ENCODE measurements at places on chromosomes 11 and 22.

DNA sequence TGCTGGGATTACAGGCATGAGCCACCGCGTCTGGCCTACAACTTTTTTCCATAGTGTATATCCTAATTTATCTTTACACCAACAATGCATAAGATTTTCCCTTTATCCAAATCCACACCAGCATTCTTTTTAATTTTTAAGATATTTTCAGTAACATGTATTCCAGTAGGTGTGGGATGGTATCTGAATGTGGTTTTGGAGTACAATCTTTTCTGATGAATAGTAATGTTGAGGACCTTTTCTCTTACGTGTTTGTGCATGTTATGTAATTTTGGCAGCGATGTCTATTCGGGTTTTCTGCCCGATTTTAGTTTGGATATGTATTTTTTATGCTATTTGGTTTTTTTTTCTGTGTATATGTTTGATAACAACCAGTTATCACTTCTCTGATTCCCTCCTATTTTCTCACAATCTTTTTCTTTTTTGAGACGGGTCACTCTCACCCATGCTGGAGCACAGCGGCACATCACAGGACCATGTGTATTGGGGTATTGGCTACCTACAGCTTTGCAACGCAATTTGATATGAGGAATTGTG is 114.6 kb upstream of the GRK3 start:
- no peak for DNase-seq

- DNase-seq: no peak
Observed at GRCh38 chr11:106477776-106478175, 400.3 kb downstream of the AASDHPPT start.

DNA sequence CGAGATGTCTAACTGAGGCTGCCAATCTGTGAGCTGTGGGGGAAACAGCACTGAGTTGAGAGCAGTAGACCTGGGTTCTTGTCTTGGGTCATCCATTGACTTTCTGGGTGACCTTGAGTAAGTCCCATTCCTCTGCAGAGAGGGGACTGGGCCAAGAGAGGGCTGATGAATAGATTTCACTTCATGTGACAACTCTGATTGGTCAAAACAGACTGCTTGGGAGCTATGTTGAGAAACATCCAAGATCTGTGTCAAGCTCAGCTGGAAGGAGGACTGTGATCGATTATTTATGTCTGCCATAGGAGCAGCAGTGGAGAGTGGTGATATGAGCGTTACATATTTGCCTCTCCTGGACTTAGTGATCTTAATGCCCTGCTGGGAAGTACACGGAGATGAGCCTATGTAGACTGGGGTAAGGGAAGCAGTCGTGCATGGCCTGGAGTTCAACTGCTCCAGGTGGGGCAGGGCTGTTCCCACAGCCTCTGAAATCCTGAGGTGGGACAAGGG is 47.7 kb downstream of the OTOG start:
- no peak for DNase-seq

DNA sequence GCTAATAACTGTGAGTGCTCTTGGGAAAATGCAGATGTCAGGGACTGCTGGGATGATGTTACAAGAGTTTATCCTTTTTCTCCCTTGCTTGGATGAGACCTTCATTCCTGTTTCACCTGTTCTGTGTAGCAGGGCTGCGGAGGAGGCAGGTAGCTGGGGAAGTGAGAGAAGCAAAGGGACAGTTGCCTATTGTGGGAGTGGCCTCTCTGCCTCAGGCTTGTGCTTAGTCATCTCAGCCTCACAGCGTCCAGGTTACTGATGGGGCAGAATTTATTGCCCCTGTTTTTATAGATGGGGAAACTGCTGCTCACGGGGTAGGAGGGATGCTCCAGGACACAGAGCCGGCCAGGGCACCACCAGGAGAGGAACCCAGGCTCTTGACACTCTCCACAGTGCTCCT is 1.7 kb downstream of the STX3 start:
- DNase-seq: no peak

DNA sequence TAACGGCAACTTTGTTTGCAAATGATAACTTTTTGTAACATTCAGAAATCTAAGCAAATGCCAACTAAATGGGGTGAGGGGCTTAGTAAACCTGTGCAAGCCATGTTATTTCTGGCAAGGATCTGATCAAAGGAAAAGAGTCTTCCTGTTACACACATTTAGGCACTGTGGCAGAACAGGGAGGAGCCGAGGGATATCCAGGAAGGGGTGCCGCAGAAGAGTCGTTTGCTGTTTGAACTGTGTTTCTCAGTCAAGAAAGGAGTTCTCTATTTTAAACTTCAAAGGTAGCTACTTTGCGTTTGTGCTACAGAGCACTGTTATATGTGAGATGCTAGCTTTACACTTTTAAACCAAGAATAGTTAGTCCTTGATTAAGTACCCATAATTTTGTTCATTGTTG is 175.5 kb downstream of the ETS1 start:
- no peak for DNase-seq

- DNase-seq: no peak
Observed at GRCh38 chr22:39276440-39277141, 31.8 kb upstream of the PDGFB start.

GRCh38 chr11:7905961-7906429 is 25.1 kb downstream of the OR10A6 start:
- DNase-seq: no peak

GRCh38 chr11:14418801-14419417 is 59.9 kb upstream of the RRAS2 start:
- no peak for DNase-seq

DNA sequence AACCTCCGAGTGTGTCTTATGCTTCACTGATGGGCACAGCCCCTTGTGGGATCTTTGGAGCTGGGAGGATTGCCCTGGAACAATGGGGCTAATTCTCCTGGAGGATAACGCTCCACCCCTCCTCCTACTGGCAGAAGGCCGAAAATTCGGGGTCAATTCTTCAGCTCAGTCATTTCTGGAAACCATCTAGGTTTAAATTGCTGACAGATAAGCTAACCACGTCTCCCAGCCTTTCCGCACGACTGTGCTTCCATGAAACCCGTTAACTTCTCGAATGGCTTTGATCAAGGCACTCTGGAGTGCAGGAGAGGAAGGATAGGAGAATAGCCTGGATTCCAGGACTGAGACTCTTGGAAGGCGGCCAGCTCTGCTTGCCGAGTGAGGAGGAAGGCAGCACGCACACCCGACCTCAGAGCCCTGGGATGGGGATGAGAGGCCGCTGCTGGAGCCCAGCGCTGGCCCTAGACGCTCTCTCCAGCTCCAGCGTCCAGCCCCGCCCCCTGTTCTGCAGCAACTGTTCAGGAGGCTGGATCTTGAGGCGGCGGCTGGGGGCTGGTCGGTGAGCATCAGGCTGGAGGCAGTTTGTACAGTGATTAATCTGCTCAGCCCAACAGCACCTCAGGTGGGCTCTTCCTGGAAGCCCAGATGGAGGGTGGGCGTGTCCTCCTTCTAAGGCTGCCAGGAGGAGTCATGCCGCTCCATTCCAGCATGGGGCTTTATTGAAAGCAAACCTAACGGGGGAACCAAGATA is 176.7 kb upstream of the NCAM1 start:
- DNase-seq: no peak

DNA sequence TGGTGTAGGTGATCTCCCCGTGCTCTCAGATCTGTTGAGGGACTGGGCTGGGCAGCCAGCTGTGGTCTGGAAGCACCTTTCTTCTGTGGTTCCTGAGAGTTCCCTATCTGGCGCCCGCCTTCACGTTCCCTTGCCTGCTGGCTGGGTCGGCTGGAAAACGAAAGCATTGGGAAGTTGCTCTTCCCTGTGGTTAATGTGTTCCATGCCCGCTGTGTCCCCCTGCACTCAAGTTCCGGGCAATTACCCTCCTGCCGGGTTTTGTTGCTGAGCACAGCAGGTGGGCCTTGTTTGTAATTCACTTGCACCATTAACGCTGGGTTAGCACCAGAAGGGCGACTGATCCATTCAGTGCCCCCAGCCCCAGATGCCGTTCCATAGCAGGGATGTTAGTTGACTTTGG is 134.1 kb downstream of the GRIK4 start:
- no peak for DNase-seq

DNA sequence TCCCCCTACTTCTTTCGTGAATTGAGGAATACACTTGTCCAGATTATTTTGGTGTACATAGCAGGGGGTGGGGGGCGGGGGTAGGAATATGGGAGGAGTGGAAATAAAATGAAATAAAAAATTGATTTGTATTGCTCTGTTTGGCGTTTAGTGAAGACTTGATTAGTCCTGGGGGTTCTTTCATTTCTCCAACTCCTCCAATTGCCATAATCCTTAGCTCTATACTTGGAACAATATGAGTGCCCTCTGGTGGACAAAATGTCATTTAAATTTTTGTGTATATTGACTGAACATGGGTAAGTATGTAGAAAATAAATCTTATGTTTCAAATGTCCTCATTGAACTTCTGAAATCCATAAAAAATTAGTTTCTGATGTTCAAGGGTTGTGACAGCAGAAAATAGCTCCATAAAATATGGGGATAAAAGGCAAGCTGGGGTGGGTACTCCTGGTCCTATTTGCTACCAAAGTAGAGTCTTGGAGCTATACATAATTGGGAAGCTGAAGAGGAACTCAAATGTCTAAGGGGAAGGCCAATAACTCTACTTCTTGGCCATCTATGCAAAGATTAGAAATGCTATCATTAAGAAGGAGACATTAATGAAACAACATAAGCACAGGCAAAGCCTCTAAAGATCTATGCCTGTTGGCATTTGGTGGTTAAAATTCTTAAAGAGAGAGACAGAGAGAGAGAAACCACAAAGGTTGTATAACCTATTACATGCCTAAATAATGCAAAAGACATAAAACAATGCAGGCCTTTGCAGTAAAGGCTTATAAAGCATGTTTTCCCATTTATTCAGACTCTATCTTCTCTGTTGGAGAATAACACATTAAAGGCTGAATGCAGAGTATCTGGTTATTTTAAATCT is 421.6 kb downstream of the METTL15 start:
- DNase-seq: no peak

DNA sequence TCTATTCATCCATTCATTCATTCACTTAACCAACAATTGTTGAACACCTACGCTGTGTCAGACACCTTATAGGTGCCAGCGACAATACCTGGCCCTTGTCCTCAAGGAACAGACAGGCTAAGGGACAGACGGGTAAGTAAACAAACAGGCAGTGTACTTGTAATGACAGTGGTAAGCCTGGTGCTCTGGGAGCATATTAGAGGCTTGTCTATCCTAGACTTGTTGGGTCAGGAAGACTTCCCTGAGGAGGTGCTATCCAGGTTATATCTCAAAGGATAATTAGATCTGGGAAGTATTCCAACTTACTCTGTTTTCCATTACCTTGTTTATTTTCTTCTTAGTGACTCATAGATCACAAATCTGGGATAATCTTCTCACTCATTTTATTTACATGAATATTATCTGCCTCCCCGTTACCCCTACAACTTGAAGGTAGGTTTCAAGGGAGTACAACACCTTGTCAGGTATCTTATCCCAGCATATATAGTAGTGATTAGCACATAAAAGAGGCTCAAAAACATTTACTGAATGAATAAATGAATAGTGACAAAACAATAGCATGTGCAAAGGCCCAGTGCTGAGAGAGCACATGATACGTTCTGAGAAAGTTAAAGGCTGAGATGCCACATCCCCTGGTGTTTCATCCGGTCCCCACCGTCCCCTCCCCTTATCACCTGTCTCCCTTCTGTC is 75.3 kb upstream of the NCAM1 start:
- DNase-seq: no peak

DNA sequence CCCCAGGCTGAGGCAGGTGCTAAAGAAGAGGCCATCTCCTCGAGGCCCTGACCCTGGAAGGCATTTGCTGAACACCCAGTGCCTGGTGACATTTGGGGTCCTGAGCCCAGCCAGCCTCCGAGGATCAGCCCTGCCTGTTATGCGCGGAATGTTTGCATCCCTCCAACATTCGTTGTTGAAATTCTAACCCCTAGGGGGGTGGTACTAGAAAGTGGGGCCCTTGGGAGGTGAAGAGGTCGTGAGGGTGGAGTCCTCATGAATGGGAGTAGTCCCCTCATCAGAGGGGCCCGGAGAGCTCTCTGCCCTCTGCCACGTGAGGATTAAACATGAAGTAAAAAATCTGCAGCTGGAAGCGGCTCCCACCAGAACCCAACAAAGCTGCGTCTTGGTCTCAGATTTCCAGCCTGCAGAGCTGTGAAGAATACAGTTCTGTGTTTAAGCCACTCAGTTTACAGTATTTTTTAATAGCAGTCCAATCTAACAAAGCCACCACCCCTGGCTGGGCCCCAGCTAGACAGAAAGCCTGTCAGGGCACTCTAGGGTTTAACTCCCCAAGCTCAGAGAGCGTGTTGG is 35.3 kb upstream of the SEPTIN5 start:
- DNase-seq: no peak

- DNase-seq: no peak
Observed at GRCh38 chr11:102724904-102725500, at the start of gene MMP8. TSS of gene MMP8 (minus strand) at chr11:102724954. CDS start at chr11:102724855, 99 bp downstream.

DNA sequence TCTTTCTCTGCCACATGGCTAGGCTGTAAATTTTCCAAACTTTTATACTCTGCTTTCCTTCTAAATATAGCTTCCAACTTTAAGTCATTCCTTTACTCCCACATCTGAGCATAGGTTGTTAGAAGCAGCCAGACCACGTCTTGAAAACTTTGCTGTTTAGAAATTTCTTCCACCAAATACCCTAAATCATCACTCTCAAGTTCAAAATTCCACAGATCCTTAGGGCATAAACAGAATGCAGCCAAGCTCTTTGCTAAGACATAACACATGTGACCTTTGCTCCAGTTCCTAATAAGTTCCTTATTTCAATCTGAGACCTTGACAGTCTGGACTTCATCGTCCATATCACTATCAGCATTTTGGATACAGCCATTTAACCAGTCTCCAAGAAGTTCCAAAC is 749.9 kb downstream of the METTL15 start:
- no peak for DNase-seq

DNA sequence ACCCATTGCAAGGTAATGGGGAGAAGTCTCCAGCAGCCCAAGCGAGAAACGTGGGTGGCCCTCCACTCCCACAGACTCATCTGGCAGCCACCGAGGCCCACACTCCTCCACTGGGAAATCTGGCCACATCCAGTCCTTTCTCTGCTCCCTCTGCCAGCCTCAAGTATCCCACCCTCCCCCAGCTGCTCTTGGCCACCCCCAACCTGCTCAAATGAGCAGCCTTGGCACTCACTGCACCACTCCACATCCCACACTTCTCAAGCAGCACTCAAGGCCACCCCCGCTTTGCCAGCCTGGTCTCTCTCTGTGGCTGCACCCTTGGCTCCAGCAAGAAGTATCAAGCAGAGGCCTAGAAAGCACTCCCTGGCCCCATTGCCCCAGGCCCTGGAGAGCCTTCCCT is 28.2 kb downstream of the SLC22A12 start:
- no peak for DNase-seq

- no peak for DNase-seq
Observed at GRCh38 chr11:69890476-69890875, 71.3 kb upstream of the FGF3 start.

GRCh38 chr11:65084598-65085375 is 765 bp downstream of the ZFPL1 start:
- DNase-seq: no peak
